ENCODE measurements at places on chromosomes 7 and 10. TPM values are rescaled to one million over a fixed set of nuclear protein-coding genes. Genes with fewer than 3 reads are reported as not detected.

GRCh38 chr7:154569916-154570315 lies 433.0 kb downstream of the PAXIP1 start:
- no peak for DNase-seq

DNA sequence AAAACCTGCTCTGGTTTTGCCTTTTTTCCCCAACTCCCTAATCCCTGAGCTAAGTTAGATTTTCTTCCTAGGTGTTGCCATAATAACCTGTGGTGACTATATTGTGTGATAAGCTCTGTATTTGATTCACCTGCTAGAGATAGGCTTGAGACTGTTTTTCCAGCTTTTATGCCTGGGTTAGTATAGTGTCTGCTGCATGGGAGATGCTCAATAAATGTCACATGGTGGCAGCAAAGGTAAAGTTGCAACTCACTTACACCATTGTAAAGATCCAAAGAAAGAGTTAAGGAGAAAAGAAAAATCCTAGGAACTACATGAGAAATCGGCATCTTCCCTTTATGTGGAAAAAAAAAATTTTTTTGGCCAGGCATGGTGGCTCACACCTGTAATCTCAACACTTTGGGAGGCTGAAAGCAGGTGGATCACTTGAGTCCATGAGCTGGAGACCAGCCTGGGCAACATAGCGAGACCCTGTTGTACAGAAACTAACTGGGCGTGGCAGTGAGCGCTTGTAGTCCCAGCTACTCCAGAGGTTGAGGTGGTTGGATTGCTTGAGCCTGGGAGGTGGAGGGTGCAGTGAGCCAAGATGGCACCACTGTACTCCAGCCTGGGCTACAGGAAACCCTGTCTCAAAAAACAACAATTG lies 3.7 kb downstream of the CCNJ start:
- DNase-seq, result no peak

DNA sequence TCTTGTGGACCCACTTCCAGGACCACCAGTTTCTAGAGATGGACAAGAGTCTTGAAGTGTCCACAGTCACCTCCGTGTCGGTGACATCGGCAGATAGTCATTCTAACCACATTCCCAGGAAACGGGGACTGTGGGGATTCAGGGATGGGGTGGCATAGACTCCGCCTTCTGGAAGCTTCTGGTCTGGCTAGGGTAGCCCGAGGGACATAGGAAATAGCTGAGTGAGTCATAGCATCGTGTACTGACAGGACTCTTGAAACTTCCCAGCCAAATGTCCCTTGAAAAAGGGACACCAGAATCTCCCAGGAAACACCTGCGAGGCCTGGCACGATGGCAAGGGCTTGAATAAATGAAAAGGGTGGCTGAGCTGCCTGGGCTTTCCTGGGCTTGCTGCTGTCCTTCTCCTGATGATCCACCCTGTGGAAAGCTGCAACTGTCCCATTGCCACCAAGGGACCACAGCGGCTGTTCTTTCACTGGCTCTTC lies 84.1 kb upstream of the LRRC4 start:
- DNase-seq, result no peak

- no peak for DNase-seq
These were observed 286.3 kb upstream of the CDC14C start for GRCh38 chr7:48638041-48638440.

- DNase-seq, result no peak
These were observed 43.6 kb upstream of the GATAD1 start for GRCh38 chr7:92403760-92404074.

DNA sequence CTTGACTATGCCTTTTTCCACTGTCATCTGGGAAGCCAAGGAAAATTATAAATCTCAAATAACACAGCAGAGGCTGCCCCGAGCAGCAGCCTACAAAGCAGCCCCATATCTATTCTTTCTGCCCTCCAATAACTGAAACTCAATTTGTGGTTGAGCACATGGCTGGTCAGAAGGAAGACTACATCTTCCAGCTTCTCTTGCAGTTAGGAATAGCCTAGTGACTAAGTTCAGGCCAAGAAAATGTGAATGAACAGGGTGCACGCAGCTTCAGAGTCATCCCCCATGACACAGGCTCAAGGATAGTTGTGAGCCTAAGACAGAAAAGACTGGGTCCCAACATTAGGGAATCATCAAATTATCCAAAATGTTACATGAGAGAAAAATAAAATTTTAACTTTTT lies 42.3 kb downstream of the CHCHD3 start:
- DNase-seq, result no peak

DNA sequence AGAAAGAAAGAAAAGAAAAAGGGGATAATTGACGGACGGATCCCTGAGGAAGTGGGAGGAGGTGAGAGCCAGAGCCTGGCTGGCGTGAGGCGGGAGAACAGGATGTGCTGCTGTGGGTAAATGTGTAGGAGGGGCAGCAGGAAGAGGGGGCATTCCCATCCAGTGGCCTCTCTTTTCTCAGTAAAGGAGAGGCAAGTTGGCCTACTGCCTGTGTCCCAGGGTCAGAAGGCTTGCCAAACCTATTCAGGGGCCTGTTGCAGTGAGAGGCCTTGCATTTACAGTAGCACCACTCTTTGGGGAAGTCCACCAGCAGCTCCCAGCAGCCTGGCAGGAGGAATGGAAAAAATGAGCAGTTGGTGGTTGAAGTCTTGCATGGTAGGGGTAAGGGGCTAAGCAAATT lies 26.6 kb upstream of the ASCC1 start:
- no peak for DNase-seq

Gene TEX36
- not detected for total RNA-seq

Gene PPP1R9A
- total RNA-seq, result 28.6 TPM

GRCh38 chr10:89120931-89121763 lies 86.0 kb downstream of the CH25H start:
- DNase-seq, result no peak

Gene ENTPD1
- 85.3 TPM for total RNA-seq

GRCh38 chr7:1662767-1663166 lies 7.3 kb upstream of the ELFN1 start:
- DNase-seq, result no peak

DNA sequence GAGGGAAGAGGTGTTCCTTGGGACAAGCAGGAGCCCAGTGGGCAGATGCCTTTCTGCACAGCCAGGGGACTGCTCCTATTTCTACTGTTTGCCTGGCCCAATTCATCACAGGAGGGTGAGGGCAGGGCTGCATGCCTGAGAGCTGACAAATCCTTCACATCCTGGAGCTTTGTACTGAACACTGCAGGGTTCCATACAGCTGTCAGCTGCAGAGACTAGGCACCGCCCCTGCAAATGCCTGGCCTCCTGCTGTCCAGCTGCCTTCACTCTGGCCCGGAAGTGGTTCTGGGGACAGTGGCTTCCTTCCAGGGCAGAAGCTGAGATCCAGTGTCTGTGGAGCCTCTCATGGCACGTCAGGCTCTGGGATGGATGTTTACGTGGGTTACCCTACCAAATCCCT lies 470.7 kb downstream of the DNAJB6 start:
- no peak for DNase-seq

DNA sequence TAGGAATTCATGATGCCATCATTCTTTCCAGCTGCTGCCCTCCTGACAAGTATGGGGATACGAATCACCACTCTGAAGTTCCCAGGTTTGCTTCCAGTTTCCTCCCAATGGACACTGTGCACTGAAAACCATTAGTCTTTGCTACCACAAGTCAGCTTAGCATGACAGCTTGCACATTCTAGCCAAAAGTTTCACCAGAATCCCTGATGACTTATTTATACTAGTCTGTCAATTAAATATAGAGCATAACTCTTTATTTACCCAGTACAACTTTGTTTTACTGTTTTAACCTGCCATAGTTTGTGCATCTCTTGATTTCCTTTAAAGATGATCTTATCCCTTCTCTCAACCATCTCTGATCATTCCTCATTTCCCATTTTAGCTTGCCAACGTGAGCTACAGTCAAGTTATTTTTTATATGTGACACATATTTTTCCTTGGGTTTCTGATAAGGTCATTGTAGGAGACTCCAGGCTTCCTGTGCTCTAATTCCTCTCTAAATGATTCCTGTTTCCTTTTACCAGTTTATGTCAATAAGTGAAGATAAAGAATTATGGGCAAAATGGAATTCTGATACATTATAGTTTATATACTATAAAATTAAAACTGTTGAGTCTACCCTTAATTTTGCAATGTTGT lies 167.5 kb upstream of the MEOX2 start:
- no peak for DNase-seq

Gene ATP6V0E2
- total RNA-seq, result 8.2 TPM

DNA sequence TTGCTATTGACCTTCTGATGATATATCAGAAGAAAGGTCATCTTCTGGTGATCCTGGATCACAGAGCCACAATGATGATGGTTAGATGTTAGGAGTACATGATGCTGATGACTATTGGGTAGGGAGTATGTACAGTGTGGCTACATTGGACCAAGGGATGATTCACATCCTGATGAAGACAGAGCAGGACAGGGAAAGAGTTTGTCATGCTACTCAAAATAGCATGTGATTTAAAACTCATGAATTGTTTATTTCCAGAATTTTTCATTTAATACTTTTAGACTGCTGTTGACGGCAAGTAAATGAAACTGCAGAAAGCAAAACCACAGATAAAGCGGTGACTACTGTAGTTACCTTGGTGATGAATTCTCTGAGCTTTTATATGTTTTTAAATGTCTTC lies 397.3 kb downstream of the PPP1R3A start:
- DNase-seq, result no peak

GRCh38 chr10:70563230-70563629 lies 39.3 kb downstream of the PRF1 start:
- no peak for DNase-seq

DNA sequence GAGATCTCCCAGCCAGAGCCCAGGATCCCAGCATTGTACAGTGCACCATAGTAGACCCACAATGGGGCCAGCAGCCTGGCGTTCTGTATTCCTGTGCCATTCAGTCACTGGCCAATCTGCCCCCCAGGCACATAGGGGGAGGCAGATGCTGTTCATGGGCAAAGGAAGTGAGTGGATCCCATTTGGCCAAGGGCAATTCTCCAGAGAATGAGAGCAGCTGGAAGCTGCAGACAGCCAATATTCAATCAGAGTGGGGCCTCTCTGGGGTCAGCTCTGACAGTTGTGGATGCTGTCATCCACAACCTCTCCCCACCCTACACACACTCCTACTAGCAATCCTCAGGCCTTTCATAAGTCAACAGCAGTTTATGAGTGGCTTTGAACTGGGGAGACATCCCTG lies 17.5 kb downstream of the STEAP1B start:
- DNase-seq, result no peak

- DNase-seq, result no peak
These were observed 90.9 kb upstream of the PIP4K2A start for GRCh38 chr10:22805304-22805703.

All from urinary bladder (tissue), 4 donors.